ENCODE measurements at places on chromosomes 5 and 9.
A peak's percentile ranks its signal among the peaks of the same experiment; 100 is the strongest.

DNA sequence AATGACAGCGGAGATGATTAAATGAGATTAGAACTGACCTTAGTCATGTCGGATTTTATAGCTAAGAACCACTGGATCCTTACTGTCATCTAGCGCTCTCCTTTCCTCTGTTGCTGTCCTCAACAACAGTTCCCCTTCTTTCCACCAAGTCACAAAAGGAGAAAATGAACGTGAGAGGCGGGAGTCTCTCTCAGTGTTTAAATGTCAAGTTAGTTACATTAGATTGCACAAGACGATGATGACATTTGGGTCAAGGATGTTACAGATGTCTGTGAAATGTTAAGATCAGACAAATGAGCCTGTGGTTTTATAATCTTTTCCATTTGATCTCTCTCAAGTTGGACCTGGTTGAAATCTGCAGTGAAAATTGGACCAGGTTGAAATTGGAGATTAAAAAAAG, 53.5 kb downstream of the FBXO38 start:
- no peak for DNase-seq

DNA sequence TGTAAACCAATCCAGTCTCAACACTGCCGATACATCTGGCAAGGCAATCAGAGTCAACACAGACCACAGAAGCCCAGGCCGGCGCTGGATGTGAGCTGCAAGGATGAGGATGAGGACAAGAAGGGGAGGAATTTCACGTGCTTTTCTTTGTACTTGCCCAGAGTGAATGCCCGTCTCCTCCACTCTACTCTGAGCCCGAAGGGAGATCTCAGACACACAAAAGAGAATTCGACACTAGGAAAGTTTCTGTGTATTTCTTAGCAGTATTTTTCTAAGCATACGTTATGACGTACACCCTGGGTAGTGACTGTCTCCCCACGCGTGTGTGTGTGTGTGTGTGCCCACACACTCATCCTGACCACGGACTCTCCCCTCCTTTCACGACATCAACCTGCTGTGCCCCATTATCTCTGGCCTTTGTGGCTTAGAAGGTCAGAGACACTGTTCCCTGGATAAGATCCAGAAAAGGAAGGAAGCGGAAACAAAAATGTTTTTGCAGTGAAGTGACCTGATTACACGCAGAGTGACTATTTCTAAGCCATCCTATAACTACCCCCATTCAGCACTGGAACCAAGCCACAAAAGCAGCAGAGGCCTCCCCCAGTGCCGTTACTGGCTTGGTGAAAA, 227.3 kb upstream of the DAPK1 start:
- no peak for DNase-seq

DNA sequence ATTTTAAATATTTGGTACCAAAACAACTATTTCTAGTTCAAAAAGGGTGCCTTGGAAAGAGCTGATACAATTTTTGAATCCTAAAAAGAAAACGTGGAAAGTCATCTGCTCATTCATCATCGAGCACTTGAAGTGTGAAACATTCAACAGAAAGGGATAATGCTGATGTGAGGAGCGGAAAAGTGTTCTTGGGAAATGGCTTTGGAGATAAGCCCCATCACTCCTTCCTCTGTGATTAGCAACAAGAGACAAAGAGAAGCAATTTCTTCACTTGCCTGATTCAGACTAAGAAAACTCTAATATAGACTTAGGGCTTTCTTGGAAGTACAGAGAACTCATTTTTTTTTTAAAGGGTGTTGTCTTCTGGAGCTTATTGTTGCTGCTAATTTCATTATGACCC, 74.9 kb downstream of the C9orf152 start:
- DNase-seq = no peak

DNA sequence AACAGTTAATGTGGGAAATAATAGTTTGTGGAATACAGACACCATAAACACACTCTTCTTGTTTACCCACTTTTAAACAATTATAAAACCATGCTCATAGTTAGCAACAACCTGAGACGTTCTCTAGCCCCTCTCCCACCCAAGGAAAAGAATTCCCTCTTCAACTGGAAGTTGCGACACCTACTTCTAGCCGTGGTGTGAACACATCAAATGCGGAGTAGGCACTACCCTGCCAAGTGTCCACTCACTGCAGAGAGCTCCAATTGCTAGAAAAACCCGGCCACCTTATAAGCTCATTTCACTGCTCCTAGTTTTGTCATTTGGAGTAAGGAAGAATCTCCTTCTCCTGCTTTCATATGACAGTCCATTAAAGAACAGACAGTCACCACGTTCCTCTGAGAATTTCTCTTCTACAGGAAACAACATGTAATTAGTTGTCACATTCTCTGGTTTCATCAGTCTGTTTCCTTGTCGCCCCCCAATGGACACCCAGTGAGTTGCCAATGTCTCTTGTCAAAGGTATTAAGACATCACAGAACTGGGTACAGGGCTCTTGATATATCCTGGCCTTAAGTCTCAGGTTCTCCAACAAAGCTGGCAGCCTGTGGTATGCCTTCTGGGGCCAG, 47.3 kb downstream of the PRLR start:
- DNase-seq = peak; percentile 77

DNA sequence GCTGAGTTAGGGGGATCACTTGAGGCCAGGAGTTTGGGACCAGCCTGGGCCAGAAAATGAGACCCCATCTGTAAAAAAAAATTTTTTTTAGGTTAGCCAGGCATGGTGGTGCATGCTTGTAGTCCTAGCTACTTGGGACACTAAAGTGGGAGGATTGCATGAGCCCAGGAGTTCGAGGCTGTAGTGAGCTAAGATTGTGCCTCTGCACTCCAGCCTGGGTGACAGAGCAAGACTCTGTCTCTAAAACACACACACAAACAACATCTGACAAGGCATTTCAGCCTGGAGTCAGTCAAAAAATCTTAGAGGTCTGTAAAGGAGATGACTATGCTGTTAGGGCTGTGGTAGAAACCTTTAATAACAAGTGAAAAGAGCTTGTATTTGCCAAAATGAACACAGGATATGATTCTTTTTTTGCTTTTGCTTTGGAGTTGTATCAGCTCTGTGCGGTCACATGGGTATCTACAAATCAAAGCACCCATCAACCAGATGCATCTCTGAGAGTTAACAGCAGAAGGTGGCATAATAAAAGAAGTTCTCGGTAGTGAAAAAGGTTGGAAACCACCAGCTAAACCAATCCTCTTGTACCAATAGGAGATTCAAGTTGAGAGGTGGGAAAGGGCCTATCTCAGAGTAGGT, 3.6 kb upstream of the PSMD5 start:
- no peak for DNase-seq

- no peak for DNase-seq
Observed at GRCh38 chr5:18576586-18576985, 942.3 kb downstream of the TAF11L14 start.

- peak; percentile 27 for DNase-seq
Observed at GRCh38 chr9:21801683-21802417, 586 bp upstream of the MTAP start.

DNA sequence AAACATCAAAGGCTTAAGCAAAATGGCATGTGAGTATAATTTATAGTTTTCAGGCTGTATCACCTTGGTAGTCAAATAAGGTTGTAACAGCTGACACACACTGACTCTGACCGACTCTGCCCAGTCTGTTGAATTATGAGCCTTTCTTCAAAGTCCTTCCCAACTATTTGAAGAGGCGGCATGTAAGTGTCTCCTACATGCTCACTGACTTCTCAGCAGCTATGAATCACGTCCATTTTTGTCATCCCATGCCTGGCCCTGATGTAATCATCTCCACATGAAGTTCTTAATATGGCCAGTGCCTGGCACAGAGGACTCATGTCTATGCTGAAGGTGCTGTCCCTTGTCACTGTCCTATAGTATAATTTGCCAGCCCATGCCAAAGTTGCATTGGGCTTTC, 5.1 kb upstream of the PTBP3 start:
- no peak for DNase-seq
